Hepatic stellate cell (primary cell): ENCODE measurements at places on chromosomes 7 and 10.
A peak's percentile ranks its signal among the peaks of the same experiment; 100 is the strongest.

DNA sequence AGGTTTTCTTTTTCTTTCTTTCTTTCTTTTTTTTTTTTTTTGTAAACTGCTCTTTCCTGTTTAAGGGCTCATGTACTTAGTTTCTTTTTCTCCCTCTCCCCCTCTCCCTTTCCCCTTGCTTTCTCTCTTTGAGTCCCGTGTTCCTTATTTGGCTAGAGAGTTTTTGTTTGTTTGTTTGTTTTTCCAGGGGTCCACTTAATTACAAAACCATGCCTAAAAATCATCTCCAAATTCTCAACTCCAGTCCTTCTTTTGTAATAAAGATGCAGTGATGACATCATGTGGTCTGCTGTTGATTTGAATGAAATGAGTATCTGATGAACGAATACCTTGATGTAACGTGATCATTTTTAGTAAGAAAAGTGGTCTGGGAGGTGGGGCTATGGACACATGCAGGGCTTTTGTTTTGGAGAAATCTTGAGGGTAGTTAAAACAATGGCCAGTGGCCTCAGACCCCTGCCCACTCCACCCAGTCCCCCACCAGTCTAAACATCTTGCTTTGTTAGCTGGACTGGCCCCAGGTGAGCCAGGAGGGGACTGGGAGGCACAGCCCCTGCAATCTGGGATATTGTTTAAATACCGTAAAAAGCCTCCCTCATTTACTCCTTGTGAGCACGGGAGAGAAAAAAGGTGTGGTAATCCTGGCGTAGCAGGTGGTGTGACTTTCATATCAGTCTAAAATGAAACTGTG, 165.7 kb downstream of the LRMDA start:
- DNase-seq: no peak

DNA sequence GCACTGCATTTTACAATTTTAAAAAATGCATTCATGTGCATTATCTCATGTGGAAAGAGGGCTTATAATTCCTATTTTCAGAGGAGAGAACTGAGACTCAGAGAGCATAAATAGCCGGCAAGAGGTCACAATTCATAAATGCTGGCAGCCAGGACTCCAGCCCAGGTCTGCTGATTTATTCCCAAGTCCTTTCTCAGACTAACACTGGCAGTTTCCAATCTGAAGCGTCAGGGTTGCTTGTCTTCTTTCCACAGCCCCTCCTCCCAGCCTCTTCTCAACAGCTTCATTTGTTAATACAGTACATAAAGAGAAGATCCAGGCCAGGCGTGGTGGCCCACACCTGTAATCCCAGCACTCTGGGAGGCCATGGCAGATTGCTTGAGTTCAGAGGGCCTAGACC, 108.9 kb downstream of the PARD3 start:
- DNase-seq: no peak

- DNase-seq: no peak
These were observed 29.6 kb downstream of the PFKFB3 start for GRCh38 chr10:6232225-6232807.

- no peak for DNase-seq
These were observed 2.2 kb upstream of the INPP5F start for GRCh38 chr10:119723624-119724023.

- peak; percentile 81 for DNase-seq
These were observed 164.0 kb downstream of the FANK1 start for GRCh38 chr10:126060261-126060931.

DNA sequence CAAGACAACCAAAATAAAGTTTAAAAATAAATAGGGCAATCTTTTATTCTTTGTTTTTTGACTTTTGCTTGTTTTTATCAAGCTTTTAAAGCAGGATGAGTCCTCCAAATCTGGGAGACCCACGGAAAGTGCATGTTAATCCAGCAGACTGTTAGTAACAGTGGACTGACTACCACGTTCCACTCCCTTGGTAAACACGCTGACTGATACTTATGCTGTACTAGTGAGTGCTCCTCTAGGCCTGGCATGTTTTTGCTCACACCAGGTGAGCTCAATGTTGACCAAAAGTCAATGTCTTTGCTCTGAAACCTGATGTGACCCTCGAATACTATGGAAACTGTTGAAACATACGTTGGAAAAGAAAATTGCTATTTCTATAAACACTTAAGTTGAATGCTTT, 88.4 kb downstream of the KIAA1549 start:
- DNase-seq: no peak

- no peak for DNase-seq
These were observed 237.2 kb downstream of the MGMT start for GRCh38 chr10:129704225-129704624.

- DNase-seq: peak; percentile 9
These were observed 39.3 kb downstream of the SEPTIN7 start for GRCh38 chr7:35839860-35840854.

DNA sequence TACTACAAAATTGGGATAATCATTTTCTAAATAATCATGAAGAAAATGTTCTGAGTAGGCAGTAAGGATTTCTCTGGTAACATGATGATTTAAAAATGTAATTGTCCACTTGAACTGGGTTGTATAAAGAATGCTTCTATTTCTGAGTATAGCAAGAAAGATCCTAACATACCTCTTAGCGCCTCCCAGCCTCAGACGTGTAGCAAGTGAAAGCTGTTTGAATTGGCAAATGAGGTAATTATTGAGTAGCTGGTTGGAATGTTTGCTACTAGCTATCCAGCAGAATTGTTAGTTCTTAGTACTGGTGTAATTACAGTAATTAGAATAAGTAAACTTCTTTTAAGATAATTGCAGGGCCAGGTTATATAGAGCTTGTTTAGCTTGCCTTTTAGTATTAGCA, 47.9 kb downstream of the SEPTIN7 start:
- DNase-seq: no peak

DNA sequence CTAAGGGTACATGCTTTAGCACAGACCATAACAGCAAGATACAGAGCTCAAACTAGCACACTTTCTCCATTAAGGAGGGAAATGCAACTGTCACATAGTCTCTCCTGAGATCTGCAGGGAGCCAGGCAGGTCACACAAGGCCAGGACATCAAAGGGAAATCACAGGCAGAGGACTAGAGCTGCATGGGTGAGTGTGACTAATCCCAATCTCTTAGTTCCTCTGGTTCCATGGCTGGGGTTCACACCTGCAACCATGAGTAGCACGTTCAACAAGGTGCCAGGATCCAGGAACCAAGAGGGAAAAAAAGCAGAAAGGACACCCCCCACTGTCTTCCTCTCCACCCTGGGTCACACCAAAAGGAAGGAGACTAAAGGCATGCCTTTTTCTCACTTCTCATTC, 296.5 kb upstream of the STEAP1 start:
- DNase-seq: no peak

- peak; percentile 76 for DNase-seq
These were observed 22.8 kb downstream of the C10orf105 start for GRCh38 chr10:71696628-71697326.

GRCh38 chr7:112759905-112760304, 30.3 kb downstream of the TMEM168 start:
- no peak for DNase-seq

- DNase-seq: no peak
These were observed 78.1 kb upstream of the RET start for GRCh38 chr10:42998481-42999384.

DNA sequence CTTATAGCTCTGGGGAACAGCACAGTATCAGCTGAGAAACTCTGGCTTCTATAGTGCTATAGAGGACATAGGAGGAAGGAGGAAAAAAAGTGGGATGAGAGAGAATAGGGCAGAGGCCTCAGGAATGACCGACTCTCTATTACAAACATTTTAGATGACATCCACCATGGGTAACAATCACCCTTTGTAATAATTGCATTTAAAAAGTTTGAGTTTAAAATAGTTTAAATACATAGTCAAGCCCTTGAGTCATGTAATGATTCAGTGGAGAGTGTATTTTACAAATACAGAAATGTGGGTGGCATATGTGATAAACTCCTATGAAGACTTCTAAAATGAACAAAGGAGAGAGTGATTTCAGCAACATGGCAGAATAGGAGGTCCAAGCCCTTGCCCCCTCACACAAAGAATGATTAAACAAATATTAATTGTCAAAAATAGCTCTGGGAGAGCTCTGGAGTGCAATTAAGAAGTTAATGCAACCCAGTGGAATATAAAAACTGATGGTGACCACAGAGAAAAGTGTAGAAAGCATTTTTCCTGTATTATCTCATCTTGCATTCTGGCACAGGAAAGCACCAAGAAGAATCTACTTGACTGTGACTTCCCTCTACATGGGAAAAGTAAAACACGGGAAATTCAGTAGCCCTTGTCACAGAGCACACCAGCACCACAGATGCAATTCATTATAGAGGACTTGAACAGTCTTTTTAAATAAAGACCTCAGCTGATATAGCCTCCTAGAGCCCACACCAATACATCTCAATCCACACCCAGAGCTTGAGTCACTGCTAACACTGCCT, 569.0 kb upstream of the SORCS1 start:
- no peak for DNase-seq

GRCh38 chr7:106430103-106430502, 145.3 kb upstream of the NAMPT start:
- no peak for DNase-seq

GRCh38 chr7:110987127-110987693, 103.7 kb upstream of the LRRN3 start:
- no peak for DNase-seq

DNA sequence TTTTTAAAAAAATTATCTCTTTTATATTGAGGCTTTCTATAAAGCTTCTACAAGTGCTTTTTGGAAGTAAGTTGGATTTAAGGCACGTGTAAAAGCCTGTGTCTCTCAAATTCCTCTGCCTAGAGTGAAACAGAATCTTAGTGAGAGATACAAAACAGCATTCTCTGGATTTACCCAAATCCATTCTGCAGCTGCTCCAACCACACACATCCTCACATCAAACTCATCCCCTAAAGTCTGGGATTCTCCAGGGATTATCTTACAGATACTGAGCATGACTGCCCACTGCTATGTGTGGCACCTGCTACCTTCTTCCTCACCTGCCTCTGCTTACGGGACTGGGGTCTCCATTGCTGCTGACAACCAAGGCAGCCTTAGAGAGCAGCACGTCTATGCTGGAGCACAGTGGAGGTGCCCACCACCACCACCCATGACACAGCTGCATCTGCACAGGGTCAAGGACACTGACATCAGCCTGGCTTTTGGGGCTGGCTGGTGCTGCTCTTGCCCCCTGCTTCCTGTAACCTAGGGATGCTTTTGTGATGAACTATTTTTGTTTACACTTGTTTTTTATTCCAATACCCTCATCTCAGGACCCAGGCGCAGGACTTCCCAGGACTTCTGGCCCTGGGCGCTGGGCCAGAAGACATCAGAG, 139.2 kb upstream of the NAMPT start:
- no peak for DNase-seq

- peak; percentile 76 for DNase-seq
These were observed 120.7 kb downstream of the PRKAG2 start for GRCh38 chr7:151756076-151756731.

DNA sequence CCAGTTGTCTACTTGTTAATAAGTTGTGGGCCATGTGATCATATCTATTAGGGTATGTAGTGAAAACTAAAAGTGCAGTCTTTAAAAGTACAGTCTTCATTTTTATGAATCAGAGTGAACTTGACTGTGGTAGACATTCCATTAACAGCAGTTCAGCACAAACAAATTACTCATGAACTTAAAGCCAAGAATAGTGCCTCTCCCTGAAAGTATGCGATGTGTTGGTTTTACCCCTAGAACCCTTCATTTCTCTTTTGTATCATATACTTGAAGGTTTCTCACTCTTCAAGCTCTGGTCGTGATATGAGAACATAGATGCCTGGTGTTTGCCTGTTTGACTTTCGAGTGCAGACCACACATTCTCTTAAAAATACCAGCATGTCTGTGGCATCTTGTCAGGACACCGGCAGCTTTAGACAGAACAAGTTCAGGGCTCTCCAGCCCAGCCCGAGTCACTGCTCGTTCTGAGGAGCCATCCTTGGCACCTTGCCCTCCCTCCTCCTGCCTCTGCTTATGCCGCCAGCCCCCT, 159.3 kb downstream of the LCOR start:
- peak; percentile 64 for DNase-seq

- DNase-seq: no peak
These were observed 220.6 kb upstream of the FOXK1 start for GRCh38 chr7:4461531-4461930.

GRCh38 chr10:109898007-109898406, 25.3 kb downstream of the XPNPEP1 start:
- DNase-seq: no peak

GRCh38 chr10:132616170-132616995, 78.8 kb downstream of the INPP5A start:
- DNase-seq: no peak

DNA sequence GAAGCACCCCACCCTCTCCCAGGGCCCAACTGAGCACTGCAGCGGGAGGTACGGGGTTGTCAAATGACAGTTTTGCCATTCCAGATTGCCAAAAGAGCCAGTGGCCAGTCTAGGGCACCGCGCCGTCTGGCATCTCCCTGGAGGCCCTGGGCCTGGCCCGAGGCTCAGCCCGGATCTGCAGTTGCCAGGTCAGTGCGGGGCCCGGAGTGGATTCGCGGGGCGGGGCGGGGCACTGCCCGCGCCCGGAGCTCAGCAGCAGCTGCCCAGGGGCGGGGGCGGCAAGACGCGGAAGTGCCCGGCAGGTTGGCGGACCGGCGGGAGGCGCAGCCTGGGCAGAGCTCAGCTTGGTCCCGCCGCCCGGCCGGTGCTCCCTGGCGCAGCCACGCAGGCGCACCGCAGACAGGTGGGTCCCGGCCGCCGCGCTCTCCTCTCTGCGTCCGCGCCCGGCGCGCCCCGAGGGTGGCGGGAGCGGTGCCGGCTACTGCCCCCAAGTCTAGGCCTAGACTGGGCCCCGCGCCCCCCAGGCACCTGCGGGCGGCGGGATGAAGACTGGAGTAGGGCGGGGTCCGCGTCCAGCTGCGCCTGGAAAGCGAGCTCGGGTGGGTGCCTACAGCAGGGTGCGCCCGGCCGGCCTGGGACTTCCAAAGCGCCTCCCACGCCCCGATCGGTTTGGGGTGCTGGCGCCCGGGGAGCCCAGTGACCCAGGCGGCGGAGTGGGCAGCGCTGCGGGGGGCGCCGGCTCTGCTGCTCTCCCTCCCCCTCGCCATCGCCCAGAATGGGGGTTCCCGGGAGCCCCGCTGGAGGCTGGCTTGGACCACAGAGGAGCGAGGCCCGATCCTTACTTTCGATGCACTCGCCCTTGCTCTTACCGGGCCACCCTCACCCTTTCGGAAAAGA, at the start of gene IRF5:
IRF5 (plus strand) TSS at position 281 of the 897 bp plus-strand sequence. CDS start 4,155 bp downstream, outside the sequence.
- no peak for DNase-seq

- DNase-seq: no peak
These were observed 17.8 kb downstream of the BTBD16 start for GRCh38 chr10:122288917-122289316.

- no peak for DNase-seq
These were observed 99.1 kb downstream of the ALOX5 start for GRCh38 chr10:45473126-45473525.

DNA sequence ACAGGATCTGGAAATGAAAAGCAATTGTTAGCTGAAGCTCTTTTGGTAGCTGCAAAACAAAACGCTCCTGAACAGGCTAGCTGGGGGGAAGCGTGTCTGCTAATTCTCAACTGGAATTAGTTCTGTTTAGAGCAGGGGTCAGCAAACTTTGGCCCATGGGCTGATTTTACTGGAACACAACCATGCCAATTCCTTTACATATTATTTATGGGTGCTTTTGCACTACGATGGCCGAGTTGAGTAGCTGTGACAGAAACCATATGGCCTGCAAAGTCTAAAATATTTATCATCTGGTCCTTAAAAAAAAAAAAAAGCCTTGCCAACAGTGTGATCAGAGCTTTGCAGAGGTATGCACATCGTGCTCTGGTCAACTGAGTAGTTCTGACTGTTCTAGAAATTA, 108.4 kb upstream of the PDLIM1 start:
- no peak for DNase-seq
